Vagina (tissue), 2 donors: ENCODE measurements at places on chromosomes 6 and 20. TPM values are rescaled to one million over a fixed set of nuclear protein-coding genes. Genes with fewer than 3 reads are reported as not detected.

DNA sequence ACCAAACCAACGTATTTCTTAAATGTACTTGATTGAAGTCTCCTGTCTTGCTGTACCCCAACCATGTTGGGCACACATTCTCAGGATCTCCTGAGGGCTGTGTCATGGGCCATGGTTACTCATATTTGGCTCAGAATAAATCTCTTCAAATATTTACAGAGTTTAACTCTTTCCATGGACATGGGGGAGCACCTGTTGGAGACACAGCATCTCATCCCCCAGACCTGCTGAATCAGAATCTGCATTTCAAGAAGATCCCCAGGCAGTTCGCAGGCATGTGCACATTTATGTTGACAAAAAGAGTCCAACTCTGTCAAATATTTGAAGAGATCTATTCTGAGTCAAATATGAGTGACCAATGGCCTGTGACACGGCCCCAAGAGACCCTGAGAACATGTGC is 24.5 kb downstream of the PIGT start:
- DNase-seq: no peak

The EBF4 gene
- 23.1 TPM for total RNA-seq

The C6orf118 gene
- total RNA-seq: not detected

The ADGRF5 gene
- total RNA-seq: 10.3 TPM

- DNase-seq: no peak
Measured at GRCh38 chr6:76466286-76466685, 393.8 kb upstream of the IMPG1 start.

DNA sequence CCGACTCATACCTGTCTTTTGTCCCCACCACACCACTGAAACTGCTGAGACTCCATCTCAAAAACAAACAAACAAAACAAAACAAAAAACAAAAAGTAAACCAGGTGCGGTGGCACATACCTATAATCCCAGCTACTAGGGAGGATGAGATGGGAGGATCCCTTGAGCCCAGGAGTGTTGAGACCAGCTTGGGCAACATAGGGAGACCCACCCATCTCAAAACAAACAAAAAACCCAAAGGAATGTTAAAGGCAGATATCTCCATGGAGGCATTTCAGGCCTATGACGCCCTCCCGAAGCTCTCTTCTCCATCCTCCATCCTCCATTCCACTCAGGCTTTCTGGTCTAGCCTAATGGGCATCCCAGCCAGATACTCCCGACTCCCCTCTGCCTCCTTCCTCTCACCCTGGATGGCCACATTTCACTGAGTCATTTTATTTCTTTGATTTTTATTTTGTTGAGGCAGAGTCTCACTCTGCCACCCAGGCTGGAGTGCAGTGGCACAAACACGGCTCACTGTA is 3.2 kb upstream of the SLC4A11 start:
- no peak for DNase-seq

DNA sequence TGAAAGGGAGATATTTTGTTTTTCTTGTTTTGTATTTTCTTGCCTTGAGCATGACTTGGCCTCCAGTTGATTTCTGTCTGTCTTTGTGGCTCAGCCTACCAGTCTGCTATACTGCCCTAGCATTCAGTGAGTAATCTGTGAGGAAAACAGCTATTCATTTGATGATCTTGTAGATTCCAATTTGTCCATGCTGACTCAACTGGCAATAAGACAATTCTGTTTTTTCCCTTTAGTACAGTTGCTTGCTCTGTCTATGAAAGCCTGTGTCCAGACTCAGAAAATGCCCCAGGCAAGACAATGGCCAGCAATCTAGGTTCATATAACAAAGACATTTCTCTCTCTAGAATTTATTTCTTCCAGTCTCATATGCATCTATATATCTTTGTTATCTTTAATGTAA is 10.9 kb upstream of the SOX4 start:
- no peak for DNase-seq

The ULBP2 gene
- not detected for total RNA-seq

DNA sequence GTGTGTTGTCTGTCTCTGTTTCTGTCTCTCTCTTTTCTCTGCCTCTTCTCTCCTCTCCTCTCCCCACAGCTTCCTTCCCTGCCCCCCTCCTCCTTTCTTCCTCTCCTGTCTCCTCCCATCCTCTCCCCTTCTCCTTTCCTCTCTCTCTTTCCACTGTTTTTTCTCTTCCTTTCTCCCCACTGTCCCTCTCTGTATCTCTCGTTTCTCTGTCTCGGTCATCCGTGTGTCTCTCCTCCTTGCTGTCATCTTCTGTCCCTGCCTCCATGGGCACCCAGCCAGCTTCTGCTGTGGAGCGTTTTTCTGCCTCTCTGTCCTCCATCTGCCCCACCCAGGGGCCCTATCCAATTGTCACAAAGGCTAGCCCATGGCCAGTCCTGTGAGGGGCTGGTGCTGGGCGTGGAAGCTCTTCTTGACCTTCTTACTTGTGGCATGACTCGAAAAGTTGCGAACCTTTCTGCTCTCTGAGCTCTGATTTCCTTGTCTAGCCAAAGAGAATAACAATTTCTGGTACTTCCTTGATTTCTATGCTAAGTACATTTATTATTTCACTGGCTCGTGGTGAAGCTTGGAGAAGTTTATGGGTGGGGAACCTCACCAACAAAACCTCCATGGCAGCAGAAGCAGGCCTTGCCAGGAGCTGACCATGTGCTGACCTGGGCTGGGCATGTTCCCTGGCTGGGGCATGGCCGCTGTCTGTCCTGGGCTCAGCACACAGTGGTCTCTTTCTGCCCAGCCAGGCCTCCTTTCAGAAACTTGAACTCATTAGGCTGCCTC is 69.3 kb downstream of the CEBPB start:
- no peak for DNase-seq

- no peak for DNase-seq
Measured at GRCh38 chr20:49435639-49436038, 46.8 kb downstream of the KCNB1 start.

- no peak for DNase-seq
Measured at GRCh38 chr6:41059556-41059955, 6.6 kb downstream of the APOBEC2 start.

DNA sequence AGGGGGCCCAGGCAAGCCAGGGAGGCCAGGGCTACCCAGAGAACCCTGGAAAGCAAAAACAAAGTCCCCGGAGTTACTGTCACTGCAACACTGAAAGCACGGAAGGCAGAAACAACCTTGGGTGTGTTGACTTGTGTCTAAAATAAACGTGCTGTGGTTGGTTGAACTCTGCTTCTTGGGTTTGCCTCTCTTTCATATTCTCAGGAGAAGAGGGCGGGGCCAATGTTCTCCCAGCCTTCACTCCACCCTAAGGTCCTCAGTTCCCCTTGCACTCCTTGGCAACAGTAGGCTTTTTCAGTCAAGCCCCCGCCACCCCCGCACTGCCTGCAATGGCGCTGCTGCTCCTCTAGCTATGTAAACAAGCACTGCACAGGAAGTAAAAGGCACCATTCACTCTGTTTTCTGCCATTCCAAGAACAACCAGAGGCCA is 60.9 kb downstream of the COL9A1 start:
- no peak for DNase-seq

DNA sequence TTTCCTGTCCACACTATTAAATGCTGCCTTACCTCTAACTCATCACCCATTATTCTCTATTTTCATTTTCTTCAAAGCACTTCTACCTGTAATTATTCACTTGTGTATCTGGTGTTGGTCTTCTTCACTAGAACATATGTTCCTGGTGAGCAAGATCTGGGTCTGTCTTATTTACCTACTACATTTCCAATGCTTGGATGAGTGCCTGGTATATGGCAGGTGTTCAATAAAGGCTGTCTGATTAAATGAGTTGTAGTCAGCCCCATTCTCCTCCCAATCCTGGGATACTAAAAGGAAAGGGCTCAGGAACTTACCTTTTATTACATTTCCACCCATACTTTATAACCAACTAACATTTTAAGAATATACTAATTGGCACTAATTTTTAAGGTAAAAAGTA is 61.0 kb downstream of the CEP162 start:
- DNase-seq: no peak

The CGAS gene
- 8.3 TPM for total RNA-seq

The HTR1E gene
- total RNA-seq: not detected

- DNase-seq: no peak
Measured at GRCh38 chr6:117906958-117907600, at the start of gene SLC35F1. SLC35F1 (plus strand) TSS chr6:117907264.

DNA sequence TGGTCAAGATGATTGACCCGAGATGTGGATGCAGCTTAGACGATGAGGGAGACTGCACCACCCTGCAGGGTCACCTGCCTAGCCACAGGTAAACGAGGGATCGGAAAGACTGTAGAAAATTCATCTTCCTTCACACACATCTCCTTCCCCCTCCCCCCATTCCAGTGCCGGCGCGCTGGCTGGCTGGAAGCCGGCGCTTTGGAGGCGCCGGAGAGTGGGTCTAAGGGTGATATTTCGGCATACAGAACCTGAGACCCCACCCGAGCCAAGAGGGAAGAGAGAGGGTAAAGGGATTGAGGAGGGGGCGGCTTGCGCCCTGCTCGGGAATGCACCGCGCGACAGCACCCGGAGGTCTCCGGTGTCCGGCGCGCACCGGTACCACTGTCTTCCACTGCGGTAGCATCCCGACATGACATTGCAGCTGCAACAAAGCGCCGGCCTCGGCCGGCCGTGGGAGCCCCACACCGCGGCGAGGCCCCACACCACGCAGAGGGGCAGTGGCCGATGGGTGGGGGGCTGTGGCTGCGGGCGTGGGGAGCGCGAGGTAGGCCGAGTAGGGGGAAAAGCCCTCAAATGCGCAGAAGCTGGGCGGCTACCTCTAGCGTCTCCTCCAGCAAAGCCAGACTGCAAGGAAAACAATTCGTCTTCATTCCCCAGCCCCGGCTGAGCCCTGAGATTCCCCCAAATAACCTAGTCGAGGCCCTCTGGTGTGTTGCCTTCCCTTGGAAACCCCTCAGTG is 984 bp downstream of the TNFRSF21 start:
- DNase-seq: no peak

GRCh38 chr6:16205377-16206144 is 32.8 kb upstream of the GMPR start:
- DNase-seq: peak; percentile 79

DNA sequence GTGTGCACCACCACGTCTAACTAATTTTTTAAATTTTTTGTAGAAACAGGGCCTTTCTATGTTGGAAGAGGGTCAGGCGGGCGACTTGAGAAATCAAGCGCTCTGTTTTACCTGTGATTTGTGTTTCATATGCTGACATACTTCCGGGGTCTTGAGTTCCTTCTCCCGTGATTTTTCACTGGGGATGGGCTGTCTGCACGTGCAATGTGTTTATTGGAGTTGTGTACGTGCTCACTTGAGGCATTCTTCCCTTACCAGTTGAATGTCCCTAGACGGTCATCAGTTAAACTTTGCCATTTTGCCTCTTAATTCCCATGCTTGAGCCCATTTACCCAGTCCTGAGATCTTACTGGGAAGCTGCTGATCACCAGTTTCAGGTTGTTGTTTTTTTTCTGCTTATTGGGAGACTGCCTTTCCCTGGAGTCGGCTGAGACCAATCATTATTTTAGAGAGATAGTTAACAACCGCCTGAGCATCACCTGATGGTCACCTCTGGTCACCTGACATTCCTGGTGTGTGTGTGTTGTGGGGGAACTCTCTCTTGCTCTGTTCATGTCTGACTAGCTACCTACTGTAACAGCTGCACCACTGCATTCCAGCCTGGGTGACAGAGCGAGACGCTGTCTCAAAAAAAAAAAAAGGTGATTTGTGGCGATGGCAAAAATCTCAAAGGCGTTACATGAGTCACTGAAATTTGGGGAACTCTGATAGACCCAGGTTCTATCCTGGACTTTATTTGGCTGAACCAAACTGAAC is 34.8 kb upstream of the NCOA3 start:
- DNase-seq: no peak

- DNase-seq: no peak
Measured at GRCh38 chr6:137876547-137876946, 9.5 kb downstream of the TNFAIP3 start.

The CAGE1 gene
- not detected for total RNA-seq

DNA sequence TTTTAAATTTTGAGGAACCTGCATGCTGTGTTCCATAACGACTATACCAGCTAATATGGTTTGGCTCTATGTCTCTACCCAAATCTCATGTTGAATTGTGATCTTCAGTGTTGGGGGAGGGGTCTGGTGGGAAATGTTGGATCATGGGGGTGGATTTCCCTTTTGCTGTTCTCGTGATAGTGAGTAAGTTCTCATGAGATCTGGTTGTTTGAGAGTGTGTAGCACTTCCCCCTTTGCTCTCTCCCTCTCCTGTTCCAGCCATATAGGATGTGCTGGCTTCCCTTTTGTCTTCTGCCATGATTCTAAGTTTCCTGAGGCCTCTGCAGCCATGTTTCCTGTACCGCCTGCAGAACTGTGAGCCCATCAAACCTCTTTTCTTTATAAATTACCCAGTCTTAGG is 61.8 kb upstream of the NEDD9 start:
- DNase-seq: no peak

GRCh38 chr6:13788820-13789219 is 25.5 kb downstream of the MCUR1 start:
- DNase-seq: no peak

GRCh38 chr6:53214172-53214571 is 65.5 kb upstream of the GCM1 start:
- no peak for DNase-seq

The C6orf58 gene
- not detected for total RNA-seq

The REM1 gene
- 4.4 TPM for total RNA-seq

GRCh38 chr6:15370733-15371671 is 125.1 kb downstream of the JARID2 start:
- no peak for DNase-seq

DNA sequence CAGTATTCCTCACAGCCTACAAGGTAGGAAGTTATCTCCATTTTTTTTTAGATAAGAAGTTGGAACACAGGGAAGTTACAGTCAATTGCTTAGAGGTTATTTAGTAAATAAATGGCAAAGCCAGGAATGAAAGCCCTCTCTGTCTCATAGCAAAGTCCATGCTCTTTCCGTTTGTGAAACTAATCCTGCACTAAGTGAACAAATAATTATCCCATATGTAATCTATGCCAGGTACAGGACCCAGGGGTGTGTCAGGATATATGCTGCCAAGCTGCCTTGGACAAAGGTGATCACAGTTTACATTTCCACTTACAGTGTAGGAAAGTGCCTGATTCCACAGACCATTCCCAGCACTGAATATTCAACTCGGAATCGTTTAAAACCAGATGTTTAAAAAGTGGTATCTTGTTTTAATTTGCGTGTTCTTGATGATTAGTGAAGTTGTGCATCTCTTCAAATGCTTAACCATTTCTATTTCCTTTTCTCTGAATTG is 13.6 kb upstream of the GMDS start:
- DNase-seq: no peak

DNA sequence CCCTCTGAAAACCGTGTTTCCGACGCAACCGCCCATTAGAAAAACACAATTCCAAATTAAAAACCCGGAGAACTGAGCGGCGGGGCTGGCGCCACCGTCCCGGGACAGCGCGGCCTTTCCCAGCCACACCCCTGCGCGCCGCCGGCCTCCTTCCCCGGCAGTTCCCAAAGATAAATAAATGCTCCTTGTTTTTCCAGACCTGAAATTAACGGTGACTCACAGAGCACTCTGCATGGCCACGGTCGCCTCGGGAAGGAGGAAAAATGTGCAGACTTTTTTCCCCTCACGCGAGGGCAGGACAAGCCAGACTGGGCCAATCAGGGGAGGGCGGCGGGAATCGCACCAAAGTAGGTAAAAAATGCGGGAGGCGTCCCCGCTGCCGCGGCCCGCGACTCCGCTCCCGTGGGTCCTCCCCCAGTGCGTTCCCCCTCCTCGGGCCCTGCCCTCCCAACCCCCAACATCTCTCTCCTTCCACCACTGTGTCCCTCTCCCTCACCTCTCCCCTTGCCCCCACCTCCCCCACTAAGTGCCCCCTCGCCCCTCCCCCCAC is 828 bp upstream of the DSTN start:
- DNase-seq: no peak
